GM13976 (cell line): ENCODE measurements at places on chromosomes 11 and 22.
A peak's percentile ranks its signal among the peaks of the same experiment; 100 is the strongest.

- peak; percentile 10 for DNase-seq
Observed at GRCh38 chr11:130478881-130479280, 30.4 kb downstream of the ADAMTS15 start.

- no peak for DNase-seq
Observed at GRCh38 chr11:35893796-35894475, 49.9 kb upstream of the LDLRAD3 start.

DNA sequence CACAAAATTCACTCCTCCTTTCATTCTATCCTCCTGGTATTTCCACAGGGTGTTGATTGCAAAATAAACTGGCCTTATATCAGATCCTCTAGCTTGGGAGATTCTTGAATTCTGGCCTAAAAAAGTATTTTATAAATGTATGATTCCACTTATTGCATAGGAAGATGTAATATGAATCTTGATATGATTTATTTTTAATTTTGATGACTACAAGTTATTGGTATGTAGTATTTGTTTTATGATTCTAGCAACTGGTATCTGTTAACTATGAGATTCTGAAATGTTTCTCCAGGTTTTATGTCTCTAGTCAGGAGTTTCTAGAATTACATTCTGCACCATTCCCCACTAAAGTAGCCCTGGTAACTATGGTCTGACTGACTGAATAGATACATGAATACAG lies 373.9 kb upstream of the C11orf87 start:
- no peak for DNase-seq

DNA sequence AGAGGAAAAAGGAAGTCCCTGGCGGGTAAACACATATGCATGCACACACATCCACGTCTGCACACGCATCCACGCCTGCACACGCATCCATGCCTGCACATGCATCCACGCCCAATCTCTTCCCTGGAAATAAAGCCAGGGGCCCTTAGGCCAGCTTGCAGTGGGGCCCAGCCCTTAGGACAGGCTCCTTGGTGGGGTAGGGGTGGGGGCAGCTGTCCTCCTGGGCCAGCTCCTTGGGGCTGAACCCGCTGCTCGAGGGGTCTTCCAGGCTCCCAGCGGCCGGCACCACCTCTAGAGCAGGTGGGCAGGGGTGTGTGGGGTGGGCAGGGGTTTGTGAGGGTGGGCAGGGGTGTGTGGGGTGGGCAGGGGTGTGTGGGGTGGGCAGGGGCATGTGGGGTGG lies 1.9 kb downstream of the C11orf21 start:
- no peak for DNase-seq

DNA sequence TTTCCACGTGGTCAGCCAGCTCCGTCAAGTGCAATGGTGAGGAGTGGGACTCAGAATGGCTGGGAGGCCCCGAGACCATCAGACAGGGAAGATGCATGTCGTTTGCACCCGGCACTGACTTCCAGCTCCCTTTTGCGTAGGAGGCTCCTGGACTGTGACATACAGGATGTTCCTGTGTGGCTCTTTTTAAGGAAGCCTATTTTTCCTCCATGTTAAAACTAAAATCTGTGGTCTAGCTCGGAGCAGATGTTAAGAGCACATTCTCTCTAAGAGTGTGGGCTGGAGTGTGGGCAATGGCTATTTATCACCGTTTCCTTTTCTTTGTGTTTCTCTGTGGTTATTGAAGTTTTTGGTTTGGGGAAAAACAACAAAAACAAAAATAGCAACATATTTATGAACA lies 40.9 kb upstream of the AMPD3 start:
- no peak for DNase-seq

DNA sequence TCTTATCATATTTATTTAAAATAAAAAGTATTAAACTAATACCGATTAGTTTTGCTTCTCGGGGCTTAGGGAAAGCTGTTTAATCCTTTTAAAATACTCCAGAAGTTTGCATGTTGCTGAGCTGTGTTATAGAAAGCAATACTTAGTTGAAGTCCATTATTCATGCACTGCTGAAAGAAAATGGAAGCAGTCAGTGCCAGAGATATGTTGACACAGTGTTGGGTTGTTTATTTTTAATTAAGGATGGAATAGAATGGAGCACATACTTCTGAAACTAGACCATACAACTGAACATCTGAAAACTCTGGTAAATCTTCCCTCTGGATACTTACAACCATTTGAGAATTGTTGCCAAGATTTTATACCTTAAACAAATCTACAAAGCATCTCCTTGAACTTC lies 282.7 kb upstream of the CCDC179 start:
- DNase-seq: no peak

DNA sequence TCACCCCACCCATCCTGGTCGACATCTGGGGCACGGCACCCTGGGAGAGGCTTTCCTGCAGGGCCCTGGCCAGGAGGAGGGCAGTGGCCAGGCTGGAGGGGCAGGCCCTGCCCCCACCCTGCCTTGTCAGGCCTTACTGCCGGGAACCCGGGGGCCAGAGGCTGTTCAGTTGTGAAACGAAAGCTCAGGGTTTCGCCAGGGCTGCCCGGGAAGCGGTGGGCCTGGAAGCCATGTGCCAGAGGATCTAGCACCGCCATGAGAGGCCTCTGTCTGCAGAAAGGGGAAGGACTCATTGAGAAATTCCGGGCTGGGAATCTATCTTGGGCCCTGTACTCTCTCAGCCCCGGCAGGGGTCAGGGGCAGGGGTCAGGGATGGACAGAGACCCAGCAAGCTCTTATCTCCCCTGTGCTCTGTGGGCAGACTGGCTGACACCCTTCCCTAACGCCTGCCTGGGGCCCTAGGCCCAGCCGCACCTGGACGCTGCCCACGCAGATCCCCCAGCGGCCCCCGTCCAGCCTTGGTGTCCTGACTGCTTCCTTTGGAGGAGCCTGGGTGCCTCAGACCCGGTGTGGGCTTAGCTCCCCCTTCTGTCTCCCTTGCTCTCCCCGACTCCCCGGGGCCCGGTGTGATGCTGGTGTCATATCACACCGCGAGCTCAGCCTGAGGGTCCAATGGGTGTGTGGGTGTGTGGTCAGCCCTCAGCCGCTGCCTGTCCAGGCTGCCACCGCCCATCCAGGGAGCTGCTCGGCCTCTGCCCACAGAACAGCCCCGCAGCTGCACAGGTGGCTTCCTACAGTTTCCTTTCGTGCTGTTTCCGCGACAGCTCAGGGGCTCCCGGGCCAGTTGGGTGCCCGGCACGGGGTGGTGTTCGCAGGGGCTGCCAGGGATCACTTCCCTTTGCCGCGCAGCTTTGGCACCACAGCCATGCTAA lies 6.5 kb downstream of the PIM3 start:
- DNase-seq: no peak

GRCh38 chr11:116187026-116187425 lies 585.8 kb downstream of the BUD13 start:
- no peak for DNase-seq

DNA sequence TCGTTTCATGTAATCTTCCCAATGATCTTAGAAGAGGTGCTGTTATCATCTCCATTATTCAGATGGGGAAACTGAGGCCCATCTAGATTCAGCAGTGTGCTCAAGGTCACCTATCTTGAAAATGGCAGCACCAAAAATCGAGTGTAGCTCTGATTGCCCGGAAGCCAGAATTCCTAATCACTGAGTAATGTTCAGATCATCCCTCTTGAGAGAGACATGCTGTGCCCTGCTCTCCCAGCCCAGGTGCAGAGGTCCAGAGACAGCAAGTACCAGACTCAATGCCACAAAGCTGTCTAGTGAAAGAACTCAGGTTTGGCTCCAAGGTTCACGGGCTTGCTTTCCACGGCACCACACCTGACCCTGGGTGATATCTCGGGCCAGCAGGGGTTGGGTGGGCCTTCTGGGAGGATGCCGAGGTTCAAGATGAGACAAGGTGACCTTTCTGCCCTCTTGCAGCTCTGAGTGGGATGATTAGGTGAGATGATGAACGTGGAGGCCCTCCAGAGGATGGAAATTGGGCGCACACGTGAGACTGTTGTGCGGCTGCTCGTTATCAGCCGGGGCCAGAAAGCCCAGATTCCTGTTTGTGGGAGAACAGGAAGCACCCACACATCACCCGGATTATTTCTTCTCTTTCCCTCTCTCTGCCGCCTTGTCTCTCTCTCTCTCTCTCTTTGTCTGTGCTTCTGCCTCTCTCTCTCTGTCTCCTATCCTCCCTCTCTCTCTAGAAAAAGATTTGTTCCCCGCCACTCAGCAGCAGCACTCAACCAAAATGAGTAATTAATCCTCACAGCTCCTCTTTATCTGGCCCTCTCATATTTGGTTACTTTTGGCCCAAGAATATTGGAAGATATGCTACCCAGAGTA lies 19.0 kb upstream of the RASD2 start:
- no peak for DNase-seq

- no peak for DNase-seq
Observed at GRCh38 chr11:117171404-117172061, 7.0 kb upstream of the SIDT2 start.

DNA sequence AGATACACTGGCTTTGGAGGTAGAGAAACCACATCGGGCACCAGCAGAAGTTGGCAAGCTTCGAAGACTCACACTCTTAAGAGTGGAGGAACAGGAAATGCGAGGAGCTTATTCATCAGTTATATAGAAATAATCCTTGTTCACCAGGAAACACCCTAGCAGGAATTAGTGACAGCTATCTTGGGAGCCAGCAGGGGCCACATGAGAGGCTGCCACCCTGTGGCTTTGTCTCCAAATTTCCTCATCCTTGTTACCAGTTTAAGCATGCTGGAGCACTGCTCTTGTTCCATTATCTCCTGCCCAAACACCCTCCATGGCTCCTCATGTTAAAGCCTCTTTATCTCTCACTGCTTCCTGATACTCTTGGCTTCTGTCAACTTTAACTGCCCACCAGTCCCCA lies 131.0 kb downstream of the PLEKHA7 start:
- no peak for DNase-seq

DNA sequence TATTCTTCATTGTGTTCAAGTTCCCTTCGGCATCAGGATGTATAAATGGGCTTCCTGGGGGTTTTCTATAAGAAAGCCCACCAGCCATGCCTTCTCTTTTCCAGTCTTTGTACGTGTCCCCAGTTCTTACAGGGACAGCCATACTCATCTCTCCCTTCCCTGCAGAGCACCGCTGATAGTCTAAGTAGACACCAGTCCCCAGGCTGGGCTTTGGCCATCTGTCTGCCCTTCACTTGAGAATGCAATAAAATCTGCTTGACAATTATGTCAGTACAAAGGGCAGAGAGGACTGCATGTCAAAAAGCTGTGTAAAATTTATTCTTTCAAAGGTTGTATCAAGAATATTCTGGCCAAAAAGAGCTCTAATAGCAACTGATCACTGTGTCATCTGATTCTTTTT lies 27.3 kb downstream of the NTM start:
- DNase-seq: no peak

GRCh38 chr11:128632141-128632791 lies 44.9 kb upstream of the ETS1 start:
- peak; percentile 60 for DNase-seq

- peak; percentile 88 for DNase-seq
Observed at GRCh38 chr22:46058091-46058420, 81.1 kb upstream of the WNT7B start.

- no peak for DNase-seq
Observed at GRCh38 chr22:38267086-38267485, 5.7 kb downstream of the TMEM184B start.

DNA sequence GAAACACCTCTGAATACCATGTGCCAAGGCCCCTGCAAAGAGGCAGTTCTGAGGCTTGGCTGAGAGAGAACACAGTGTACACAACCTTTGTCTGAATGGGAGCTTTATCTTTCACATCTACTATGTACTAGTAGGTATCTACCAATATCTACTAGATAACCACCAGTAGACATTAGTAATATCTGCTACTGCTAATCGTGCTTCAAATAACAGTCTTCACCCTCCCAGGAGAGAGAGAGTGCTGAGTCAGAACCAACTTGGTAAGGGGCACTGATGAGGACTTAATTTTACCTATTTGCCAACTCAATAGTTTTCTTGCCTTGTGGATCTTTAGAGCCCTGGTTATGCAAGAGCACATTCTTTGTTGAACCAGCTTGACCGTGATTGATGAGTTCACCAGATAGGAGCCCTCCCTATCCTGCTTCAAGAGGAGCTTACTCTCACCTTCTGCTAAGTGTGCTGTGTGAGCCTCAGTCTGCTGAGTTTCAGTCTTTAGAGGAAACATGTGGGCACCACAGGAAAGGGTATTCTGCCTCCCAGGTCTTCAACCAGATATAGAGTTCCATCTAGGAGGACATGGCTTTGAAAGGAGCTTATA lies 967.5 kb downstream of the NTM start:
- no peak for DNase-seq

DNA sequence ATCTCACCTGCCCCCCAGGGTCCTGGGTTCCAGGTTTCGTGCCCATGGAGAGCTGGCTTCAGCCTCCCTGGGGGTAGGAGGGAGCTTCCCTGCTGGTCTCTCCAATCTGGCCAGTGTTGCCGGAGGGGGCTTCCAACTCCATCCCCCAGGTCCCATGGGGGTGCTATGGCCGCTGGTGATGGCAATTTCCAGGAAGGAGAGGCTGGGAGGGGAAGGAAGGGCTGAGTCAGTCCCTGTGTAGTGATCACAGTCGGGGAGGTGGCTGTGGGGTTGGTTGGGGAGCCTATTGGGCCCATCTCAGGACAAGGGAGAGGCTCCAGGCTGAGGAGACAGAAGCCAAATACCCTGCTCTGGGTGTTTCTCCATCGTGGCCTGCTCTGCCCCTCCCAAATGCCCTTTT lies 5.7 kb upstream of the CDC42EP2 start:
- no peak for DNase-seq

DNA sequence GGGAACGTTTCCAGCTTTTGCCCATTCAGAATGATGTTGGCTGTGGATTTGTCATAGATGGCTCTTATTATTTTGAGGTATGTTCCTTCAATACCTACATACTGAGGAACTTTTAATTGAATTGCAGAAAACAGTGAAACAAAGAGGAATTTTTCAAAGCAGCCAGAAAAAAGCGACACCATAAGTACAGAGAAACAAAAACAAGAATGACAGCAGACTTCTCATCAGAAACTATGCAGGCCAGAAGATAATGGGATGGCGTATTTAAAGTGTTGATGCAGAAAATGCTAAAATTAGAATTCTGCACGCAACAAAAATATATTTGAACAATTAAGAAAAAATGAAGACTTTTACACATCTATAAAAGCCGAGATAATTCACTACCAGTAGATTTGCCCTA lies 95.4 kb upstream of the TIMP3 start:
- no peak for DNase-seq

GRCh38 chr22:29030016-29030617 lies 31.5 kb downstream of the C22orf31 start:
- DNase-seq: no peak

DNA sequence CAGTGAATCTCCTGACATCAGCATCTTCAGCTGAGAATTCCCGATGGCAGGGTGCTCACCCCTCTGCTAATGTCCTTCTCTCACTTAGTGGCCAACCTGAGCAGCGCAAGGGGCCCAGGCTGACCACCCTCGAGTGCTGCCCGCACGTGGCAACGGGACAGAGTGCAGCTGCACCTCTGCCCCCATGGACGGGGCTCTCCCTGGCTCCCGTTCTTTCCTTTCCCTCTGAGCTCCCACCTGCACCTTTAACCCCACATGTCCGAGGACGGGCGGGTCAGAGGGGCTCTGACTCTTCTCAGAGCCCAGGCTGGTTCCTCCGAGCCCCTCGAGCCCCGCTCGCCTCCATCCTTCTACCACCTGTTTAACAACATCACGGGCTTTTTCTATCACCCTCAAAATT lies 19.8 kb downstream of the MOB2 start:
- DNase-seq: no peak

- DNase-seq: no peak
Observed at GRCh38 chr22:50696799-50697561, 24.4 kb downstream of the SHANK3 start.

- no peak for DNase-seq
Observed at GRCh38 chr11:4054643-4055042, 40.0 kb upstream of the RRM1 start.

GRCh38 chr11:76620489-76620888 lies 50.1 kb downstream of the LRRC32 start:
- no peak for DNase-seq

- peak; percentile 51 for DNase-seq
Observed at GRCh38 chr11:10930224-10930971, 72.5 kb upstream of the ZBED5 start.
